ENCODE measurements at places on chromosomes 5 and 9. TPM values are rescaled to one million over a fixed set of nuclear protein-coding genes. Genes with fewer than 3 reads are reported as not detected.

Gene PHYHD1
- total RNA-seq, result 2.1 TPM

Gene ARID3C
- total RNA-seq, result not detected

Gene PCDHB7
- 0.89 TPM for total RNA-seq

Gene IFNA21
- not detected for total RNA-seq

Gene SLC46A2
- total RNA-seq, result not detected

Gene CMYA5
- 0.28 TPM for total RNA-seq

Gene ZNF483
- 1.2 TPM for total RNA-seq

Gene APBA1
- 9.8 TPM for total RNA-seq

Gene ERAP2
- total RNA-seq, result 5.8 TPM

Gene STKLD1
- 0.59 TPM for total RNA-seq

Gene GABRA1
- total RNA-seq, result not detected

Gene MPDZ
- 100 TPM for total RNA-seq

Gene ARL14EPL
- not detected for total RNA-seq

Gene ABCA2
- 46.0 TPM for total RNA-seq

Gene LHX3
- not detected for total RNA-seq

Gene BSPRY
- total RNA-seq, result not detected

Data from smooth muscle cell of the umbilical artery (primary cell).